T-helper 17 cell (primary cell): ENCODE measurements at places on chromosomes 6 and 20.
A peak's percentile ranks its signal among the peaks of the same experiment; 100 is the strongest.

DNA sequence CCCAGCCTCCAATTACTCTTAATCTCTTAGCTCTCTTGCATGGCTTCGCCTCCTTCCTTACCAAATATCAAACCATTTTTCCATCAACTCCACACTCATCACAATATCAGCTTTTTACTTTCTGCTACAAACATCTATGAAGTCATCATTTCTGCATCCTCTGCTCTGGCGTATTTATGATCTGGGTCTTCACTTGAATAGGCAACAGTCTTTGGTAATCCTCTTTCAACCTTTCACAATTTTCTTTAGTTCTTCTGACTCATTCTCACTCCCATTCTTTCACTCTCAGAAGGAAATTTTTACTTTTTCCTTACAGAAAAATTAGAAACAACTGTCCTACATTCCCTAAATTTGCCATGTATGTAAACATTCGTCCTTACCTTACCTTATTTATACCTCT is 522.4 kb downstream of the HDGFL1 start:
- no peak for DNase-seq

GRCh38 chr6:112041535-112041934 is 12.4 kb upstream of the CCN6 start:
- no peak for DNase-seq

DNA sequence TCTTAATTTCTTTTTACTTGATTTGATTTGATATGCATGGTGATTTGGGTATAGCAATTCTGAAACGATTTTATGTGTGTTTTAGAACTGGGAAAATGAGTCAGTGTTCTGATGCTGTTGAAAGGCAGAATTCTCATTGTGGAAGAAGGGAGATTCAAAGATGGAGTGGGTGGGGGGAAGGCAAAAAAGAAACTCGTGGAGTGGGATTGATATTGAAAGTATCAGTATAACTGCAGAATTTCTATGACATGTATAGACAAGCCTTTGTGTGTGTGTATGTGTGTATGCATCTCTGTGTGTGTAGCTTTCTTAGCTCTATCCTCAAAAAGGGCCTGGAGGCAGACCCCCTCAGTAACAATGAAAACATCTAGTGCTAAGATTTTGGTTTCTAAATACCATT is 184.3 kb upstream of the OLIG3 start:
- no peak for DNase-seq

- DNase-seq = no peak
Observed at GRCh38 chr6:44339763-44340625, 2.5 kb upstream of the SPATS1 start.

- DNase-seq = no peak
Observed at GRCh38 chr6:137870308-137870644, 3.2 kb downstream of the TNFAIP3 start.

DNA sequence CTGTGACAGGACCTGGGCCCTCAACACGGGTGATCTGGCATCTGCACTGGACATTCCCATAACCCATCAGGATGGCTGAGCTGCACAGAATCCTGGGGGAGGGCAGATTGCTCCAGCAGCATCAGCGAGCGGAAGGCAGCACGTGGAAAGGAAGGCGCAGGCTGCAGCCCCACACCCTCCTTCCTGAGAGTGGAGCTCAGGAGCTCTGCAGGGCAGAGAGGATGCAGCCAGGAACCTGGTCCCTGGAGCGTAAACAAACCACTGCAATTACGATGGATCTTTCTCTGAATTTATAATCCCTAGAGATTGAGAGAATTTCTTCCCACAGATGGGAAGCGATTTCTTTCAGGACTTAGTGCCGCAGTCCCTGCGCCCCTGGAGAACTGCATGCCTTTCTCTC is 39.7 kb upstream of the EMILIN3 start:
- no peak for DNase-seq

- no peak for DNase-seq
Observed at GRCh38 chr6:159726255-159726917, 920 bp upstream of the WTAP start.

DNA sequence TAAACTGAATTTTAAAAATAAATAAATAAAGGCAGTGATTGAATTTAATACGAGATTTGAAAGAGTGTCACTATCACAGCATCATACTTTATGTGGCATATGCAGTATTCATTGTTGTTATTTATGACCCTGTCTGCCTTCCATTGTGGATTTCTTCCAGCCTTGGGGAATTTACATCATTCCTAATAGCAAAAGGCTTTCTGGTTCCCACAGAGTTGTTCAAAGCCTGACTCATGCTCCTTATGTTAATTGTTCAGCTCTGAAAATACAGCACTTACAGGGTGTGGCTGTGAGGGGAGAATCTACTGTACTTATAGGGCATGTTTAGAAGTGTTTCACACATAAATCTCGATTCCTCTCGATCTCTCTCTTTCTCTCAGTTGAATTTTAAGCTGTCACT is 54.4 kb downstream of the JAG1 start:
- no peak for DNase-seq

DNA sequence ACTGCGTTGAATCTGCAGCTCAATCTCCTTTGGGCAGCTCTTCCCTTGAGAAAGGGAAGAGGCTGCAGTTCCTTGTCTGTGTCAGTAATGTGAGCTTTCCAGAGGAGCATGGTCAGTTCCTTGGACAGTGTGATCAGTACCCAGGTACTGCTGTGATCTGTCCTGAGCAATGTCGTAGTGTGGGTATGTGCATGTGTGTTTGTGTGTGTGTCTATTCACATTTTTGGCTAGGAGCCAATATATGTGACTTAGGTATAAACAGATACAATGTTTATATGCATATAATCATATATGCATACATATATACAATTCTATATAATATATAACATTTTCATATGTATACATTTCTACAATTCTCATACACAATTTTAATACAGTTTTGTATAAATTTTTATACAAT is 85.4 kb upstream of the OLIG3 start:
- DNase-seq = no peak

DNA sequence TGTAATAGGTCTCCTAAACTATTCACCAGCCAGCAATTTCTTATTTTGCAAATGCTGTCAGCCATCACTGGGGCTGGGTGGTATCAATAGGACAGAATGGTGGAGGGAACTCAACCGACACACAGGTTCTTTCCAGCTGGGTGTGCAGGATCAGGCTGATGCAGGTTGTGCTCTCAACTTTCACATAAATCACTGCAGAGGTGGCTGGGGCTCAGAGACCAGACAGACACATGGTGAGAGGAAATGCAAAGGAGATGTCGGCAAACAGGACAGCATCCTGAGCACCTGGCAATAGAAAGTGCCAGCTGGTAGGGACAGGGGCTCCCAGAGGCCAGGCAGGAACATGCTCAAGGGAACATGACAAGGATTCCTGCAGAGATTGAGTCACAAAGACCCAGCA is 254.9 kb downstream of the SOD2 start:
- DNase-seq = no peak

GRCh38 chr6:45877970-45878590 is 137.6 kb downstream of the CLIC5 start:
- DNase-seq = no peak

DNA sequence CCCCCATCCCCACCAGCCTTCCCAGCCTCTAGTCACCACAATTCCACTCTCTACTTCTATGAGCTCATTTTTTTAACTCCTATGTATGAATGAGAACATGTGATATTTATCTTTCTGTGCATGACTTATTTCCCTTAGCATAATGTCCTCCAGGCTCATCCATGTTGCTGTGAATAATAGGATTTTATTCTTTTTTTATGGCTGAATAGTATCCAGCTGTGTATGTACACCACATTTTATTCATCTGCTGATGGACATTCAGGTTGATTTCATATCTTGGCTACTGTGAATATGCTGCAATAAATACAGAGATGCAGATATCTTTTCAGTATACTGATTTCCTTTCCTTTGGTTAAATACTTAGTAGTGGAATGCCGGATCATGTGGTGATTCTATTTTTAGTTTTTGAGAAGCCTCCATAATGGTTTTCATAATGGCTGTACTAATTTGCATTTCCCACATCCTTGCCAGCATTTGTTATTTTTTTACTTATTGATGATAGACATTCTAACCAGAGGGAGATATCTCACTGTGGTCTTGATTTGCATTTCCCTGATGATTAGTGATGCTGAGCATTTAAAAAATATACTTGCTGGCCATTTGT is 194.9 kb downstream of the PACRG start:
- no peak for DNase-seq

GRCh38 chr20:53993310-53993709 is 77.1 kb downstream of the BCAS1 start:
- DNase-seq = no peak

- DNase-seq = peak; percentile 28
Observed at GRCh38 chr6:149508485-149508884, 23.7 kb upstream of the ZC3H12D start.

- no peak for DNase-seq
Observed at GRCh38 chr6:44115866-44116265, 11.4 kb downstream of the MRPL14 start.

DNA sequence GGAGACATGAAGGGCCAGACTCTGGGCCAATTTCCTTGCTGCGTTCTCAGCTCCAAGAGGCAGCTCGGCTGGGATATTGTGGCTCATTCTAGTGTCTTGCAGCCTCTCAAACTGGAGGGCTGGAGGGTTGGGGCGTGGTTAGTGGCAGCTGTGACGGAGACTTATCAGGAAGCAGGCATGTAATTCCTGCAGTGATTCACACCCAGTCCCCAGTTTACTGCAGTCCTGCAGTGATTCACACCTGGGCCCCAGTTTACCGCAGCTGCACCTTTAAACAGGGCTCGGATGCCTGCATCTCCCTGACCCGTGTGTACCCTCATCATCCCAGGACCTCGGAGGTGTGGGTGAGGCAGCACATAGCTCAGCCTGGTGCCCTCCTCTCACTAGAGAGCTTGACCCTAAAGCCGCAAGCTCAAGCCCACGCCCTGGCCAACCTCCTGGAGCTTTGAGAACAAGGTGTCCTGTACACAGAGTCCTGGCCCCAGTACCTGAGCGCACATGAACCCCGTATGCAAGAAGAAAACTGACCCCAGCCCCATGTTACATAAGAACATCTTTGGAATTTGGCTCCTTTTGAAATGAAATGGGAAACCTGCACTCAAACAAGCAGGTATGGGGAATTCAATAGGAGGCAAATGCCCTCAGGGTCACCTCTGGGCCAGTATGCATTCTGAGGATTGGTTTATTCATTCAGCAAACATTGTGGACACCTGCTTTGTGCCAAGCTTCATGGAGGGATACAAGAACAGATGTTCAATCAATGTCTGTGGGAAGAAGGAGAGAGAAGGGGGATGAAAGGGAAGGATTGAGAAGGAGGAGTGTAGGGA is 55.3 kb upstream of the FAM83D start:
- DNase-seq = no peak

- no peak for DNase-seq
Observed at GRCh38 chr20:62413025-62413570, 6.0 kb upstream of the CABLES2 start.

GRCh38 chr6:85568411-85568810 is 25.2 kb downstream of the SNX14 start:
- DNase-seq = no peak

GRCh38 chr6:74579794-74580193 is 626.1 kb downstream of the COL12A1 start:
- no peak for DNase-seq

DNA sequence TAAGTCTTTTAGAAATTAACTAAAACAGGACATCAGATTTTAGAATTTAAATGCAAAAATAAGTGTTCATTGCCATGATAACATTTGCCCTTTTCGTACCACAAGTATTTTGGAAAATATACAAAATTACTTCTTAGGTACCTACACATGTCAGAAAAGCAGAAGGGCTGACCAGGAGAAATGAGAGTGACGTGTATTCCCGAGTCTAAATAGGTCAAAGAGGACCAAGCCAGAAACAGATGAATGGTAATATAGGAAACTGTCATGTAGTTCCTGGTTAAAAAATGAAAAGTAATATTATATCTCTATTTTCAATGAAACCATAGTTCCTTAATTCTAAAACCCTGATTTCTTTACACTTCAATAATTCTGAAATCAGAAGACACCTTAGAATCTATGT is 126.2 kb downstream of the IPCEF1 start:
- DNase-seq = no peak

GRCh38 chr20:12977328-12978125 is 31.2 kb upstream of the SPTLC3 start:
- no peak for DNase-seq

DNA sequence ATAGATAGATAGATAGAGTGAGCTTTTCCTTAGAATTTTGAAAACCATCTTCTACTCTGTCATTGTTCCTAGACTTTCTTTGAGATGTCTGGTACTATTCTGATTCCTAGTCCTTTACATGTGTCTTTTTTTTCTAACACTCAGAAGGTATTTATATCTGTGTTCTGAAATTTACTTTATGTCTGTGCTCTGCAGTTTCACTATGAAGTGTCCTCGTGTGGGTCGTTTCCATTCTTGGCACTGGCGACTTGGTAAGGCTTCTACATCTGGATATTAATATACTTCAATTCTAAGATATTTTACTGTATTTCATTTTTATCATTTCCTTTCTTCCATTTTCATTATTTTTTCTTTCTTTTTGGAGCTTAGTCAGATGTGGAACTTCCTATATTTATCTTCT is 87.0 kb downstream of the FHL5 start:
- DNase-seq = no peak

DNA sequence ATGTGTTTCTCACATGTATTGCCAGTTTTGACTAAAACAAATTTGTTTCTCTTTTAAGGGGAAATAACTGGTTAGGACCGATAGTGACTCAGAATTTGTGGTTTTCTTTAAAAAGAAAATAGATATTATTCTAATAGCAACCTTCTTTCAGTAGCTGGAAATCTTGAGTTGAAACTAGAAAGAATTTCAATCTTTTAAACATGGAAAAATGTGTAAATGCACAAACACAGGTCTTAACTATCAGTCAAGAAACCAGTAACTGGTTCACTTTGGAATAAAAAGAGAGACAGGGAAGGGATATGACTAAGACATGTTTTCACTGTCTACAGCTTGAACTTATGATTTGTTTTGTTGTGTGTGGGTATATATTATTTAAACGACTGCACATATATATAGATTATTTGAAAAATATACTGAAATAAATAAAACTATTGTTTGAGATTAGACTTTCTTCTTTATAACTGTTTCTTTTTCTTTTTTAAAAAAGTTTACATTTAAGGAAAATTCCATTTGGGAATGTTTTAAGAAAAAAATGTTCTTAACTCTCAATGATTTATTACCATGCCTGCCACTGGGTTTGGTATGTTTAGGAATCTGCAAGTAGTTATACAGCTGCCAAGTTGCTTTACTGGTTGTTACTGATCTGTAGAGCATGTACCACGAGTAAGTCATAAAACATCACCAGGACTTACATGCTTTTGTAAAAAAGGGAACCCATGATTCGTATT is 753.3 kb upstream of the MARCKS start:
- no peak for DNase-seq

- no peak for DNase-seq
Observed at GRCh38 chr6:2767657-2768524, 2.7 kb downstream of the WRNIP1 start.

- DNase-seq = no peak
Observed at GRCh38 chr6:158475344-158476302, 84.3 kb upstream of the TMEM181 start.
